ENCODE measurements at places on chromosomes 2 and 18.

GRCh38 chr18:62852851-62853250 is 137.5 kb downstream of the PHLPP1 start:
- no peak for DNase-seq

DNA sequence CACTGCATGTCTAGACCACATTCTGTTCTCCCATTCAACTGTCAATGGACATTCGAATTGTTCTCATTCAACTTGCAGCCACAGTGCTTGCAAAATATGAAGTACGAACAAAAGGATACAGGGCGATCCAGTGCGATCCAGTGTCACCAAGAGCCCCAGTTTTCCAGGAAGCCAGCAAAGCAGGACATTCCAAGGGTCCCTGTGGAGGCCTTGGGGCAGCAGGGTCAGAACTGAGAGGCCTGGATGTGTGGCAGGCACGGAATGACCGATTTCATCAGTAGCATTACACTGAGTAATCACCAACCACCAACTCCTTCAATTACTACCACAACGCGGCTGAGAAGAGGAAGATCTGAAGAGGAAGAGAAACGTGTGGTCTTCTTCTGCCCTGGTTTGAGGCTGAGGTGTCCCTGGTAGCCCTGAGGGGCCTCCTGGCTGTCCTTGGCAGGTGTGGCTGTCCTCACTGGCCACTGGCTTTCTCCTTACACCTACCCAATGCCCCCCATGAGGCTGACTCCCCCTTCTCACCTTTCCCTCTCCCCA is 172.7 kb upstream of the FHL2 start:
- DNase-seq, result no peak

- DNase-seq, result no peak
Measured at GRCh38 chr2:8096484-8096883, 585.4 kb upstream of the ID2 start.

DNA sequence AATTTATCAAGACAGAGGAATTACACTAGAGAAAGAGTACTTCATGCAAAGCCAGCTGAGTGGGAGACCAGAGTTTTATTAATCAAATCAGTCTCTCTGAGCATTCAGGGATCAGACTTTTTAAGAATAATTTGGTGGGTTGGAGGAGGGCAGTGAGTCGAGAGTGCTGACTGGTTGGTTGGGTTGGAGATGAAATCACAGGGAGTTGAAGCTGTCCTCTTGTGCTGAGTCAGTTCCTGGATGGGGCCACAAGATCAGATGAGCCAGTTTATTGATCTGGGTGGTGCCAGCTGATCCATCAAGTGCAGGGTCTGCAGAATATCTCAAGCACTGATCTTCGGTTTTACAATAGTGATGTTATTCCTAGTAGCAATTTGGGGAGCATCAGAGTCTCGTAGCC is 21.4 kb upstream of the PDCL3 start:
- DNase-seq, result no peak

DNA sequence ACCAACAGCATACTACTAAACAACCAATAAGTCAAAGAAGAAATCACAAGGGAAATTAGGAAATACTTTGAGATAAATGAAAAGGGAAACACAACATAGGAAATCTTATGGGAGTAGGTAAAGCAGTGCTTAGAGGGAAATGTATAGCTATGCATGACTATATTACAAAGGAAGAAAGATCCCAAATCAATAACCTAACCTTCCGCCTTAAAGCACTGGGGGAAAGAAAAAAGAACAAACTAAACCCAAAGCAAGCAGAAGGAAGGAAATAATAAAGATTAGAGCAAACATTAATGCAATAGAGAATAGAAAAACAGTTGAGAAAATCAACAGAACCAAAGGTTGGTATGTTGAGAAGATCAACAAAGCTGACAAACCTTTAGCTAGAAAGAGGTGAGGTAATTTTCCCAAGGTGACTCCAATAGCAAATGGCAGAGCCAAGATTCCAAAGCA is 49.9 kb downstream of the DDX1 start:
- DNase-seq, result no peak

DNA sequence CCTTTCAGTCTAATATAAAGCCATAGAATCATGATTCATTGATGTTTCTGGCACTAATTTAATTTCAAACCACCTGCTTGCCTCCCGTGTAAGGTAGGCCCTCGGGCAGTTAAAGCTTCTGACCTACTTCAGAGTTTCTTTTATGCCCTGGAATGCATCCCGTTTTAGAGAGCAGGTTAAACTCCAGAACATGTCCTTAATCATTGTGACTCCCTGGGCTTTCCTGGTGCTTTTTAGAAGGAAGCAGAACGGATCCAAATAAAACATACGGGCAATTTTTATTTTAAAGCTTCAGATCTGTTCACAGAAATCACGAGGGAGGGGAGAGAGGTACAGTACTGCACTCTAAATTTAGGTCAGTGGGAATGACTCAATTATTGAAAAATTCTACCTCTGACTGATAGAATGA is 134.8 kb downstream of the GCA start:
- DNase-seq, result no peak

Measured in activated CD4-positive, alpha-beta T cell treated with anti-CD3 and anti-CD28 coated beads, Interleukin-2, amount 50 U/mL, for 16 hours (primary cell).